D721Med (cell line): ENCODE measurements at places on chromosomes 2 and 18.

DNA sequence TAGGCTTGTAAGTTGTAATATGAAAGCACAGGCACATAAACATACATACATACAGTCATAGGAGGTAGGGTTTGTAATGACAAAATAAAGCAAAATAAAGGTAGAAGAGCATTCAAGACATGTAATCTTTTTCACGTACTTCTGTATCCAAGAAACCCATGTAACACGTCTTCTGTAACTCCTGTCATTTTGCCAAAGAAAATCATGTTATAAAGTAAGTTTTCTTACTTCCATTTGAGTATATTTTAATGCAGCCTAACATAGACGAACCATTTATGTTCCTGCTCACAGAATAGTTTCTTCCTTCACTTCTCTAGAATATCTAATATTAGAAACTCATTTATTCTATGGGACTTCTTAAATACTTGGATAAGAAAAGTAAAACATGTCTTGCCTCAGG lies 1884.0 kb upstream of the CELF4 start:
- no peak for DNase-seq

GRCh38 chr2:108542071-108542470 lies 7.8 kb downstream of the LIMS1 start:
- no peak for DNase-seq

GRCh38 chr2:20917719-20918572 lies 95.0 kb upstream of the LDAH start:
- no peak for DNase-seq

DNA sequence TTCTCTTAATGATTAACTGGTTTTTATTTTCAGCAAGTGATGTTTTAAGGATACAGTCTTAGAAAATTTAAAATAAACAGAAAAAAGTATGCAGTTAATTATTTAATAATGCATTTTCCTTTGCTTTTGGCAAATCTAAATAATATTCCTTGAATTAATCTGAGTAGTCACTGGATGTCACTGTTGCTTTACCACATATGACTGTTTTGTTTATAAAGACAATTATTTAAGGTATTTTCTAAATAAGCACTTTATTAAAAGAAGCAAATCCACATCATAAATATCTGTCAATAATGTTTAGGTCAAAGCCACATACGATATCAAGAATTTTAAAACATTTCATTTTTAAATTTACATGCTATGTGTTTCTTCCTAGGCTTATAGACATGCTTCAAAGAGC lies 40.6 kb upstream of the TFPI start:
- no peak for DNase-seq

GRCh38 chr2:46086578-46087070 lies 210.6 kb upstream of the EPAS1 start:
- DNase-seq, result no peak

- DNase-seq, result no peak
Observed at GRCh38 chr2:109230941-109231420, 102.0 kb downstream of the SH3RF3 start.

- no peak for DNase-seq
Observed at GRCh38 chr2:189171956-189172609, 7.5 kb downstream of the COL5A2 start.

GRCh38 chr2:11406267-11406957 lies 59.5 kb downstream of the E2F6 start:
- DNase-seq, result no peak

DNA sequence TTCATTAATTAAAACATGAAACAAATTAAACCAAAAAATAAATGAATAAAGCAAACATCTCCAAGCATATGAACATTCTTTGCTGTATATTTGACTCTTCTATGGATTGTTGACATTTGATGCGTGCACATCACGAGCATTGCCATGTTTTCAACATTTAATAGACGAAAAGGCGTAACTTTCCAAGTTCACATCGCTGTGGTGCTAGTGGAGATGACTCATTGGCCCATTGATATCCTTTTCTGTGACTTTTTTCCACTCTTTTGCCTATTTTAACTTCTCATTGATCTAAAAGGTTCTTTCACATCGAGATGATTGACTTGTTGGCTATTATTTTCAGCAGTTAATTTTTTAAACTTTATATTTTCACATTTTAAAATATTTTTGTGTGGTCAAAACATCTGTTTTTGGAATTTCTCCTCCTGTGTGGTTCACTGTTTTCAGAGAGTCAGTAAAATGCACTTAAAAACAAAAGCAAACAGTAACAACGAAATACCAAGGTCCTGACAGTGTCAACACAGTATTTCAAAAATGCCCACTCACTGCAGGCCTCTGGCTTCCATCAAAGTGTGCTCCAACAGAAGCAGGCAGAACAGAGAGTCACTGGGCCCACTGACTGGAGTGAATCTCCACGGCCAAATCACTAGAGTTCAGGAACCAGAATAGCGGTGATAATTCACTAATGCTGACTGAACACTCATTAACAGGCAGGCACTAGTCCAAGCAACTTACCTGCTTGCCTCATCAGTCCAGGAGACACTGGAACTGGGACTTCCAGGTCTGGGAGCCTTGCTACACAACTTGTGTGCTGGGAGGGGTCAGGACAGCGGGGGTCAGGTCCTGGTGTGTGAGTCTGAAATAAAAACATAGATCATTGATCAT lies 372.2 kb upstream of the SMIM21 start:
- DNase-seq, result no peak

GRCh38 chr2:240636563-240637115 lies 11.4 kb downstream of the GPR35 start:
- no peak for DNase-seq

DNA sequence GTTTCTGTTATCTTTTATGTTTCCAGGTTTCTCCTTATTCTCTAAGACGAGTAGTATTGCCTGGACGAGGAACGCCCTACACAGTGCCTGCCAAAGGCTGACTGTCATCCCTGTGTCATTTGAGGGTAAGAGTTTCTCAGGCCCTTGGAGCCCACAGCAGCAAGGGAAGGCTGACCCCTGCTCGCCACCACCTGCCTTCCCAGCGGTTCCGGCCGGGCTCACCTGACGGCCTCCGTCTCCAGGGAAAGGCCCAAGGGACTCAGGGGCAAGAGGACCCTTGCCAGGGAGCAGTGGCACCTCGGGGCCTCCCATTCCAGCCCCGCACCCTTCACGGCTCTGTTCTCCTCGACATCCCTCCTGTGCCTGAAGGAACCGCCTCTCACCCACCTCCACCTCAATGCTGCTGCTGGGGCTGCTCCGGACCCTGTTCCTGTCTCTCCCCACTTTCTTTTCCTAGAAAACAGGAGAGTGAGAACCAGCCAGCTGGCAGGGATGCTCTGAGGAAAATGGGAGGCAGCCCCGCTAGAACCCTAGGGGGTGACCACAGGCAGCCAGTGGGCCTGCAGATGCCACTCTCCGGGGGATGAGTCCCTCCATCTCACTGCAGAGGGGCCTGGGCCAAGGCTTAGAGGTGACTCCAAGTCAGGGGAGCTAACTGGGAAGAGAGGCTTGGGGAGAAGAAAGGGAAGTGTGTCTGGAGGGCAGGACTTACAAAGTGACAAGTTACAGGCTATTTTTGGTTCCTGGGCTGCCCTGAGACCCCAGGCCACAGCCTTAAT lies 1.9 kb downstream of the LIMS2 start:
- no peak for DNase-seq

DNA sequence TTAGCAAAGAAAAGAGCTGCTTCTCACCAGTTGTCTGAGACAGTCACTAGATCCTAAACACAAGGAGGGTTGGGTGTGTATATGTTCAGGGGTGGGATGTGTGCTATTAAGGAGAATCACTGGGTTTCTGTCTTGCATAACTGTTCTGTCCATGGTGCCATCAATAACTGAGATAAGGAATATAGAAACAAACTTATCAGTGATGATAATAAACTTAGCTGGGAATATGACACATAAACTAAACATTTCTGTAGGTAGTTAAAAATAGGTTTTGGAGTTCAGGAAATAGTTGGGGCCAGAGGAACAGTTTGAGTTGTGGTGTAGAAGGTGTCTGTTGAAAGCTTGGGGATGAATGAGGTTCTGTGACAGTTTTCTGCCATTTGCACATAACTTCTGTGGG lies 17.4 kb downstream of the NAPG start:
- DNase-seq, result no peak

DNA sequence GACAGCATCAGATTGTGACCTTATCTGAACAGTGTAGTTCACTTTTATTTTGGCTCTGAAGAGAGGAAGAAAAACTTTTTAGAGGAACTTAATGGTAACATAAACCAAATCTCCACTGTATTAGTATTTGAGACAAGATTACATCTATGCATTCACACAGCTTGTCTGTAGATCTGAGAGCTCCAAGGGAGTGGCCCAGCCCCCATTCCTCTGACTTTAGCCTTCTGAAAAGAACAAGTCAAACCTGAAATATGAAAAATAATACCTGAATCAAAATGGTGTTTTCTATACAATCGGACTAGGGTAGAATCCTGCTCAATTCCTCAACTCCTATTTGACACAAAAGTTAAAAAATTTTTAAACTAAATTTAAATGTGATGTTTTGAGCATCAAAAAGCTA lies 23.1 kb downstream of the STARD7 start:
- no peak for DNase-seq

GRCh38 chr2:226788064-226788463 lies 11.6 kb downstream of the IRS1 start:
- no peak for DNase-seq

DNA sequence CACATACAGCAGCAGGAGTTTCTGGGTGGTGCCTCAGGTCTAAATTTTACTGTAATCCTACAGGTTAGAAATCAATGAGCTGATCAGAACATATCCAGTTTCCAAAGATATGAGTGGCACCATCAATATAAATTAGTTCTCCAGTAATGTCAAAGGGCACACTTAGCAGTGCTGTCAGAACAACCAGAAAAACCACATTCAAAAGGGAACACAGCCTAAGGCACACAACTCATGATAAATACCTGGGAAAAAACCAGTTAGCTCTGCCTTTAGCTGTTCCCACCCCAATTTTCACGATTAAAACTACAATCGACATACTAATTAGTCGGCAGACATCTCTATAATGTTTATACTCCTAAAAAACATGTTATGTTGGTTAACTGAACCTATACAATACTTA lies 31.5 kb downstream of the ATP8B1 start:
- DNase-seq, result no peak

DNA sequence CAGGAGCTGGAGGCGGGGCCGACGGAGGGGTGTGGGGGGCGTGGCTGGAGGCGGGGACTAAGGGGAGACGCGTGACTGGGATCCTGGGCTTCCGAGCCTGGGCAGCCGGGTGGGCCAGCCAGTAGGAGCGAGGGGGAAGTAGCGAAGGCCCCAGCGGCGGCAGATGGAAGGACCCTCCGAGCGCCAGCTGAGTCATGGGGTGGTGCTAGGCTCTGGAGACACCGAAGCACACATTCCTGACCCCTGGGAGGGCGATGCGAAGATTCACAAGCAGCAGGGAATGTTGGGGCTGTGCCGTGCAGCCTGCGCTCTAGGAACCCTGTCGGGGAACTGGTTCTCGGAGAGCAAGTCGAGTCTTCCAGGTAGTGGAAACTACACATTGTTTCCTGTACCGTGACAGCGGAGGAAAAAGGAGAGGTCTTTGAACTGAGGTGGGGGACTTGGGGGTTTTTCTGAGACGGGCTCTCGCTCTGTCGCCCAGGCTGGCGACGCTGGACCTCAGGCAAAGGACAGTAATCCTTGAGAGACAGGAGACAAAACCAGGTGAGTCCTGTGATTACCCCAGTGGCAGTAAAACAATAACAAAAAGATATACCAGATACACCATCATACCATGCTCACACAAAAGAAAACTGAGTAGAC lies 650 bp upstream of the AFG3L2 start:
- no peak for DNase-seq

- DNase-seq, result no peak
Observed at GRCh38 chr18:36411745-36412168, 114.2 kb downstream of the FHOD3 start.

GRCh38 chr2:123415678-123416077 lies 609.4 kb upstream of the CNTNAP5 start:
- DNase-seq, result no peak

DNA sequence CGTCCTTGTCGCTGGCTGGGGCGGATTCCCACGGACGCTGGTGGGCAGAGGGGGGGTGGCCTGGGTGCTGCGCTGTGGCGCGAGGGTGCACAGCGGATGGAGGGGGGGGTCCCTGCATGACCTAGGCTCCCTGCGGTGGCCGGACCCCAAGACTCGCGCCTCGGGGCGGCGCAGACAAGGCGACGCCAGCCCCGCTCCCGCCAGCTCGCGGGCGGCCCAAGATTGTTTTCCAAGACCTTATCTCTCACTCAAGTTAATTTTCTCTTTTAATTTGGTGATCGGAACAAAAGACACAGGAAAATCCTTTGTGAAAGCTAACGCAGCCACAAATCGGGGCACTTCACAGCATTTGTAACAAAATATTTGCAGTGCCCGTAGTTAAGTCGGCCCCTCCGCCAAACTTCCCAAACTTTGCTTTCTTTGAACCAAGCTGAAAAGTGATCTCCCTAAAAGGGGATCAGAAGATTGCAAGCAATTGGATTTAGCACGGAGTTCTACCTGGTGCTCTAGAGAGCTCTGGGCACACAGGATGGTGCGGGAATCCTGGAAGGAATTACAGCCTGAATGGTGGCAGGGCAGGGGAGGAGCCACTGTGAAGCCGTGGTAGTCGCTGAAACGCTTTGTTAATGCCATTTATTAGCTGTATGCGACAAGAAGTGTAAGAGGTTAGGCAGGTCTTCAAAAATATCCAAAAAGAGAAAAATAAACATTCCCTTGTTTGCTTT lies 4.8 kb upstream of the ID2 start:
- no peak for DNase-seq

DNA sequence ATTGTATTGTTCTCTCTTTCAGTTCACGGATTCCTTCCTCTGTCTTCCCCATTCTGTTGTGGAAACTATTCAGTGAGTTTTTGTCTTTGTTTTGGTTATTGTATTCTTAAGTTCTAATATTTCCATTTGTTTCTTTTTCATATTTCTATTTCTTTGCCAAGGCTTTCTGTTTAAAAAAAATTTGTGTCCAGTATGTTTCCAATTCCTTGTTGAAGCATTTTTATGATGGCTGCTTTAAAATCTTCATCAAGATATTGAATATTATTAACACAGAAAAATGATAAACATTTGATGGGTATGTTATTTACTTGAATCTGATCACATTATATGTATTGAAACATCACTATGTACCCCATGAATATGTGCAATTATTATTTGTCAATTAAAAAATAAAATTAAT lies 42.4 kb downstream of the ASB1 start:
- no peak for DNase-seq

GRCh38 chr2:136750065-136750464 lies 15.3 kb upstream of the THSD7B start:
- no peak for DNase-seq

GRCh38 chr18:70453058-70453775 lies 164.4 kb downstream of the SOCS6 start:
- DNase-seq, result no peak

GRCh38 chr2:145957929-145958328 lies 1438.0 kb upstream of the ZEB2 start:
- DNase-seq, result no peak

DNA sequence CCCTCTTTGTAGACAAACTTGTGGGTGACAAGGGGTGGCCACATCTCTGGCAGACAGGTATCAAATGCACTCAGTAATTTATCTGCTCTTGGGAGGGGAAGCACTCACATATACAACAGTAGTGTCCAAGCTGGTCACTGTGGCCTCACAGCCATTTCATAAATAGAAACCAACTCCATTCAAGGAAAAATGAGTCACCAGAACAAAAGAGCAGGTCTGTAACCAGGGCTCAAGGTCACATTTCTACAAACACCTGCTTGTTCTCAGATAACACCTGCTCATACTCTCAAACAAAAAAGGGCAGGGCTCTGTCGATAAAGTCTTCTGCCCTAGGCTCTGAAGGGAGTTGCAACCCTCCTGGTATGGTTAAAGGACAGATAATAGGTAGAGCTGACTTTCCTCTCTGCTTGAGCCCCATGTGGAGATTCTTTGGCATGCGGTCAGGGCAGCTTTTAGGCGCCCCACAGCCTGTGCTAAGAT lies 459.0 kb downstream of the BCL11A start:
- no peak for DNase-seq
